Gastrocnemius medialis (tissue), 4 donors: ENCODE measurements at places on chromosomes 12 and 14.
A peak's percentile ranks its signal among the peaks of the same experiment; 100 is the strongest.

DNA sequence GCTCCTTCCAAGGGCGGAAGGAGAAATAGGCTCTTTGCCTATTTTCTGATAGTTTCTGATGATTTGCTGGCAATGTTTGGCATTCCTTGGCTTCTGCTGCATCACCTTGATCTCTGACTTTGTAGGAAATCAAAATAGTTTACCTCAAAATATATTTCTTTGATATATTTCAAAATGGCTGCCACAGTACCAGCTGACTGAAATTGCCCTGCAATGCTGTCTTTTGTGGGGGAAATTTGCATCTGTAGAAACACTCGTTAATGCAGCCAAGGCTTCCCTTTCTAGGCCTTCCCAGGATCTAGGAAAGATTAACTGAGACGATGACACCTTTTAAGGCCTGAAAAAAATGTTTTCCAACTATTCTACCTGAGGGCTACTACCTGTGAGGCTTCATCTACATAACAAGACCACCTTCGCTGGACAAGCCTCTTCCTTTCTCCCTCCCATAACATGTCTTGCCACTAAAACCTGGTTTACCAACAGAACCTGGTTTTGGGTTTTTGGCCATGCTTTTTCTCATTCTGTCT lies 212.8 kb upstream of the SSTR1 start:
- no peaks in the 10 kb centered on the region for H3K4me1 ChIP-seq
- no peak for DNase-seq
- no peaks in the 10 kb centered on the region for H3K27me3 ChIP-seq
- no peak overlapping the region for H3K4me3 ChIP-seq
- no peak overlapping the region for H3K27ac ChIP-seq

DNA sequence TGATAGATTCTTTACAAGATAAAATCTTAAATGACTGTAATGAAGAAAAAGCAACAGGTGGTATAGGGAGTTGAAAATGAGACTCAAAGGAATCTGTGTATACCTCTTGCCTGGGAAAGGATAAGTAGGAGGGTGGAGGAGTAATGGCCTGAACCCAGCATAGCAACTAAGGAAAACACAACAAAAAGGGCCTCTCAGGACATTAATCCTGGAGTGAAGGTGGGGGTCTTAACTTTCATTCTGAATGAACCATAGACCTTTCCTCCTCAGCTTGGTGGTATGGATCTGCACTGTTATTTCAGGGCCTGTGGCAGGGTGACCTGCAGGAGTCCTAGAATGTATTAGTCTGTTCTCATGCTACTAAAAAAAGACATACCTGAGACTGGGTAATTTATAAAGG lies 185.6 kb downstream of the AKAP6 start:
- no peaks in the 10 kb centered on the region for H3K27me3 ChIP-seq
- peak overlapping the region; percentile 69 for H3K27ac ChIP-seq
- no peaks in the 10 kb centered on the region for H3K36me3 ChIP-seq
- no peak for DNase-seq
- H3K4me1 ChIP-seq, result peaks cover 47% of the 10 kb centered on the region

DNA sequence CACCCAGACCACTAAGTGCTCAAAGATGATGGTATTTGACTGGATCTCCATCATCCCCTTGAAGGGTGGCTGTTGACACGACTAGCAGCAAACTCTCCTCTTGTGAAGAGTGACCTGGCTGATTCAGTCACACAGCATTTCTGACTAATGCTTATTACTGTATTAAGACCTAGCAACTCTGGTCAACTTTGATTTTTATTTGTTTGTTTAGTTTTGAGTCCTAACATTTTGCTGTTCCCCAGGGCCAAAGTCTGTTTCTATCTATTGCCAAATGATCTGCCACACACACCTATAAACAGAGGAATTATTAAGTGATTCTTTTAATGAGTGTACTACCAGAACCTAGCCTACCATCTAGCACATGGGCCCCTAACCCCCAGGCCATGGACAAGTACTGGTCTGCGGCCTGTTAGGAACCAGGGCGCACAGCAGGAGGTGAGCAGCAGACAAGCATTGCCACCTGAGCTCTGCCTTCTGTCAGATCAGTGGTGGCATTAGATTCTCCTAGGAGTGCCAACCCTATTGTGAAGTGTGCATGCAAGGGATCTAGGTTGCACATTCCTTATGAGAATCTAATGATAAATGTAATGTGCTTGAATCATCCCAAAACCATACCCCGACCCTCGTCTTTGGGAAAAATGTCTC lies 120.0 kb downstream of the RPS6KA5 start:
- H3K4me3 ChIP-seq, result no peak overlapping the region
- H3K27ac ChIP-seq, result no peak overlapping the region
- no peaks in the 10 kb centered on the region for H3K4me1 ChIP-seq
- DNase-seq, result no peak
- no peaks in the 10 kb centered on the region for H3K27me3 ChIP-seq

- no peak for DNase-seq
- no peak overlapping the region for H3K27ac ChIP-seq
- no peaks in the 10 kb centered on the region for H3K36me3 ChIP-seq
- peaks cover 59% of the 10 kb centered on the region for H3K4me1 ChIP-seq
- no peaks in the 10 kb centered on the region for H3K27me3 ChIP-seq
- no peak overlapping the region for H3K4me3 ChIP-seq
Measured at GRCh38 chr12:70268972-70269371, 25.7 kb downstream of the CNOT2 start.

DNA sequence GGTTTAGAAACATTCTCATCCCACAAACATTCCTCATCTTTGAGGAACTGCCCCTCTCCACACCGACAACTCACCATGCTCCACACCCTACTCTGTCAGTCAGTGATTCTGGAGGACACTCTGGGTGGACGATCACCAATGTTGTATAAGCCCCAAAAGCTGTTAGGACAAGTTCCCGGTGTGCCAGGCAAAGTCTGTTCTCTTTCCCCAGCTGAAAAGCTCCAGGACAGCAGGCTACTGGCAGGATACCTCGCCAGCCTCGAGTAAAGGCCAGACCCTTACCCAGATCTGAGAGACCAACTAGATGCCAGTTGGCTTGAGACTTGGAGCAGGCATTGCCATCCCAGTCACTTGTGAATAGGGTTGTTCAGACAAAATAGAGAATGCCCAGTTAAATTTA lies 12.0 kb downstream of the KRT5 start:
- DNase-seq, result no peak
- no peak overlapping the region for H3K27ac ChIP-seq
- no peaks in the 10 kb centered on the region for H3K36me3 ChIP-seq
- H3K4me3 ChIP-seq, result no peak overlapping the region

- no peaks in the 10 kb centered on the region for H3K36me3 ChIP-seq
- H3K27ac ChIP-seq, result no peak overlapping the region
- no peak for DNase-seq
- peaks cover 4% of the 10 kb centered on the region for H3K27me3 ChIP-seq
- no peak overlapping the region for H3K4me3 ChIP-seq
Measured at GRCh38 chr14:77638771-77639171, 22.3 kb upstream of the SPTLC2 start.

DNA sequence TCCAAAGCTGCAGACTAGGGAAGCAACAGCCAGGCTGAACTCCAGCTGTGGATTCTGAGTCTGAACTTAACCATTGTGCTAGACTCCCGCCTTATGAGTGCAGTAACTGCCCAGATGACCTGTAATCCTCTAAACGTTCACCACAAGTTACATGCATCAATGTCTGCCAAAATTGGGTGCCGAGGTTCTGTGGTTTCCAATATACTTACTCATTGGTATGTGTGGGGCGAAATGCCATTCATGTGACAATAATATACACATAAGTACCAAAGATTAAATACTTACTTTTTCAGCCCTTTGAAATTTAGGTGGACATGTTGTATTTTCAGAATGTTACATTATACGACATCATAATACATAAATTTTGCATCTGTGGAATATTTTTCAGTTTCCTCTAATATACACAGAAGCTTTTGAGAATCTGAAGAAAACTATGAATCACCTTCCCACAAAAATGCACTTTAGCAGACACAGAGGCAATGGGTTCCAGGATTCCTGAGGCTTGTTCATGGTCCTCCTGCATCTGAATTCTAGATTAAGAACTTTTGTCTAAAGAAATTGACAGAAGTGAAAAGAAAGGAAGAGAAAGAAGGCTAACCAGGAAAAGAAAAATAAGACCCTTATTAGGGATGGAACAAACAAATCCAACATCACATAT lies 31.7 kb downstream of the GRIP1 start:
- H3K4me3 ChIP-seq, result no peak overlapping the region
- H3K4me1 ChIP-seq, result no peaks in the 10 kb centered on the region
- H3K36me3 ChIP-seq, result no peaks in the 10 kb centered on the region
- no peaks in the 10 kb centered on the region for H3K27me3 ChIP-seq
- H3K27ac ChIP-seq, result no peak overlapping the region

GRCh38 chr12:106766393-106766826 lies 8.1 kb upstream of the RIC8B start:
- no peaks in the 10 kb centered on the region for H3K36me3 ChIP-seq
- peak; percentile 32 for DNase-seq
- H3K27ac ChIP-seq, result peak overlapping the region; percentile 1
- no peaks in the 10 kb centered on the region for H3K27me3 ChIP-seq
- H3K4me1 ChIP-seq, result peaks cover 17% of the 10 kb centered on the region
- no peak overlapping the region for H3K4me3 ChIP-seq
